ENCODE measurements at places on chromosomes 1 and 21.

DNA sequence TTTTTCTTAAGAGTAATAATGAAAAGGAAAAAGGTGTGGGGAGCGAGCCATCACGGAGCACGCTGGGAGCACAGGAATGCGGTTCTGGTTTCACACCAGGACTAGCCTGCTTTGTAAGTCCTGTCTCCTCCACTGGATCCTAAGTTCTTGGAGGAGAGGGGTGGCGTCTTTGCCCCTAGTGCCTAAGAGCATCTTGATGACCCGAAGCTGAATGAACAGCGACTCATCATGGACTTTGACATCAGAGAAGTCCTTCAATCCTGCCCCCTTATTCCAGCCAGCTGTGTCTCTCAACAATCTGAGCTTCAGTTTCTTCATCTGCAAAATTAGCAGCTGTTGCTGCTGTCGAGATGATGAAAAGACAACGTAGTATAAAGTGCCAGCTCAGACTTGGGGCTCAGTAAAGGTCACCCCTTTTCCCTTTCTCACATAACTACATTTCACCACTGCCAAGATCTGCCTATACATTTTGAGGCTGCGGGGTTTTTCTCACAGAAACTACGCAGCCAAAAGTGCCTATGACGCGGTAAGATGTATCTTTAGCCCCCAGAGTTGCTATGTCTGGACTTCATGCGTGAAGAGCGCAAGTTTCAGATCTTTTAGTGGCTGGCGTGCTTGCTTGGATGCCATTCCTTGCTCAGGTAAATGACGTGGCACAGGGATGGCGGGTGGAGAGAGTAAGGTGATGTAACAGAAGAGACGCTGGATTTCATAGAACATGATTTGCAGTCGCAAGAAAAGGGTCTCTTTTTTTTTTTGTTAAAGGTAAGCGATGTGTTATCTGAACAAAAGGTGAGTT, 4.9 kb upstream of the PRDM2 start:
- DNase-seq, result no peak

GRCh38 chr21:44998086-44998620, 58.3 kb downstream of the SLX9 start:
- peak; percentile 19 for DNase-seq

DNA sequence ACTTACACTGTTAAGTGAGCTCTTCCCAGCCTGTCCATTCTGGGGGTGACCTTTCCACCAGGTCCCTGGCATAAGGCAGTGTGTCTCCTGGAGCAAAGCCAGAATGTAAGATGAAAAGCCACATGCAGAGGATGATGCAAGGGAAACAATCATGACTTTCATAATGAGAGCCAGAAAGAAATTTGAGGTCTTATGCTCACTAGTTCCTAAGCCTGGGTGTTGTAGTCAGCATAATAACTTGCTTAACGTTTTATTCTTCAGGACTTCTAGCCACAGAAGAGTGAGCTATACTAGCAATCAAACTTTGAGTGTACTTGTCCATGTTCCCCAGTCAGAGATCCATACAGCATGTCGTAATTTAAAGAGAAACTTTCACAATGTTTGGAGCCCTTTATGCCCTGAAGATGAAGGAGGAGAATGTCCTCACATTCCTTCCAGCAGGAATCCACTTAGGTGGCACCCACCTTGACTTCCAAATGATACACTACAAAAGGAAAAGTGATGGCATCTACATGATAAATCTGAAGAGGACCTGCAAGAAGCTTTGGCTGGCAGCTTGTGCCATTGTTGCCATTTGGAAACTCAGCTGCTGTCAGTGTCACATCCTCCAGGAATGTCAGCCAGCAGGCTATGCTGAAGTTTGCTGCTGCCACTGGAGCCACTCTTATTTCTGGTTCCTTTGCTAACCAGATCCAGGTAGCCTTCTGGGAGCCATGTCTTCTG, 60.5 kb upstream of the FOXD3 start:
- DNase-seq, result peak; percentile 38

DNA sequence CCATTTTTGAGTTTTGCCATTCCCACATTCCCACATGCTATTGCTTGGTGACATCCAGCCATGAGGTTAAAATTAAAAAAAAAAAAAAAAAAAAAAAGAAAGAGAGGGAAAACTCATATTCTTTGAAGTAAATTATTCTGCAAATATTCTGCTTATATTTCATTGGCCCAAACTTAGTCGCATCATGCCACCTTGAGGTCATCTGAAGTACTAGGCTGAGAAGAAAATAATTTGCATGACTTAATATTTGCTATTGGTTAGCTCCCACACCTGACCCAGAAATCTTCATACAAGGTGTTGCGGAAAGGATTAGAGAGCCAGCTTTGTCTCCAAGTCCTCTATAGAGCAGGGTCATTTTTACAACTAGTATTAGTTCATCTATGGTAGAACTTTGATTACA, 2206.0 kb downstream of the MRPL39 start:
- DNase-seq, result no peak

DNA sequence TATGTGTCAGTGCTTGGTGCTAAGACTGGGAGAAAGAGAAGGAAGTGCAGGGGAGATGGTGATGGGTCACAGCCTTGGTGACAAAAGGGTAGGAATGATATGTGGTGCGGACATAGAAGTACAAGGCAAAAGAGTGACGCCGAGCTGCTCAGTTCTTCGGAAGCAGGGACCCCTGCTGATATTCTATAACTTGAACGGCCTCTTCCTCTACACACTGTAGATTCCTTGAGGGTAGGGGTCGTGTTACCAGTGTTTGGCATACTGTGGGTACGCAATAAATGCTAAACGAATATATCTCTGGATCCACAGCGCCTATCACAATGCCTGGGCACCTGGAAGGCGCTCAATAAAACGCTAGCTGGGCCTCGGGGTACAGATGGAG, 488 bp downstream of the DBT start:
- no peak for DNase-seq

- no peak for DNase-seq
Observed at GRCh38 chr1:207316141-207316540, 5.3 kb upstream of the CD55 start.

GRCh38 chr1:228898582-228898992, 163.3 kb downstream of the RHOU start:
- DNase-seq, result no peak

DNA sequence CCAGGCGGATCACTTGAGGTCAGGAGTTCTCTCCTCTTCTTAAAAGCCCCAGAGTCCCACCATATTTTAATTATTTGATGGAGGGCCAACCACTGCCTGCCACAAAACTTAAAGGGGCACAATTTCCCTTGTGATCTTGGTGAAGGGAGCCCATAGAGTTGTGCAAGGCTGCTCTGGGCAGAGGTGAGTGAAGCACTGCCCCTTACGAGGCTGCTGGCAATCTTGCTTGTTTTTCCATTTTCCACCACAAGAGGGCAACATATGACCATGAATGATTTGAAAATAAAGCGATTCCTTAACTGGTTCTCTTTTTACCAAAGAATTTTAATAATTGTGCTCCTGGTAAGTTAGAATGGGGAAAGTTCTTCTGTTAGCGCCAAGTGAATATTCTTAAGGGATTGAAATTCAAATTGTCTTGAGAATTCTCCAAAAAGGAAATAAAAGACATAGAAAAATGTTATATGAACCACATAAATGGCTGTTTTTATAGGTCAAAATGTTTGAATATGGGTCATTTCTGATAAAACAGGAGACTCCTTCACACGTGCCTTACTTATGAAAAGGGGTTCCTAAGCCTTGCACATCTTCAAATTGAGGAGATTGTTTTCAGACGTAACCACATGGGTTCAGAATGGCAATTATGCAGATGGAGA, 22.7 kb downstream of the PGM1 start:
- DNase-seq, result no peak

- no peak for DNase-seq
Observed at GRCh38 chr1:3061981-3062615, 6.9 kb upstream of the PRDM16 start.

DNA sequence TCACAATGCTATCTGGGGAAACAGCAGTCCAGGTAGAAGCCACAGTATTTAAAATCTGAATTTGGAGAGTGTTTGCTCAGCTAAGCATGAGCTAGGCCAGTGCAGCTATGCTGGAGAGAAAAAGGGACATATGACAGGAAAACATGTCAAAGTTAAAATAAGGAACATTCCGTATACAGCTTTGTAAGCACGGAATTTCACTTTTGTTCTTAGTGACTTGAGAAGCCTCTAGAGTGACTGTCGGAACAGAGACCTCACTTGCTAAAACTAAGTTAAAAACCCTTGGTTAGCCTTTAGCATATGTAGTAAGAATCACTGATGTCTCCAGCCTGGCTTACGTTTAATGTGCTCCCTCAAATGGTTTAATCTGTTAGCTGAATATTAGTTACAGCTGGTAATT, 661.7 kb downstream of the KCNT2 start:
- no peak for DNase-seq

GRCh38 chr1:72280711-72281110, 1.6 kb downstream of the NEGR1 start:
- DNase-seq, result no peak

All from left hindlimb (tissue), 1 donor.